ENCODE measurements at places on chromosomes 6 and 20.

- DNase-seq, result peak; percentile 84
These were observed at the start of gene HLA-DMB for GRCh38 chr6:32940656-32941213. HLA-DMB (minus strand) TSS chr6:32941028; CDS start chr6:32940807, 221 bp downstream.

GRCh38 chr6:56541030-56541600 is 101.6 kb downstream of the DST start:
- no peak for DNase-seq

DNA sequence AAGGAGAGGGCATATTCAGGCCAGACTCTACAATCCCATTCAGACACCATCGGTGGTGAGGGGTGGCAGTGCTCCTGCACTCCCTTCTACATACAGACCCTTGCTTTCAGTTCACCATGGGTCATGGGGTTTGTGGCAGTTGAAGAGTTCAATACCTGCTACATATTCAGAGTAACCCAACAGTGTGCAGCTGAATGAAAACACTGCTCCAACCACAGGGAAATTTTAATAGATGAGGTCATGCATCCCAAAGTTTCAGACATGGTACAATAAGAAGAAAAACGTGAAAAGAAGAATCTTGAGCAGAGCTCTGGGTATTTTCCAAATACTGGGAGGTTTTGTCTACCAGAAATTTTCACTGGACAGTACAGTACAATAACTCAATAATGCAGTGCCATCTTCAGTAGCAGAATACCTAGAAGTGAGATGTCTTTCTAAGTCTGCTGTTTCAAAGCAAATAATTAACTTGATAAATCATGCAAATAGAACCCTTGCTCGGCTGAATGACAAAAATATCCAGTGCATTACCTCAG is 162.1 kb downstream of the PTPRK start:
- no peak for DNase-seq

GRCh38 chr6:166333172-166333995 is 9.0 kb downstream of the SFT2D1 start:
- no peak for DNase-seq

- no peak for DNase-seq
These were observed 4.9 kb upstream of the TBXT start for GRCh38 chr6:166172546-166172945.

DNA sequence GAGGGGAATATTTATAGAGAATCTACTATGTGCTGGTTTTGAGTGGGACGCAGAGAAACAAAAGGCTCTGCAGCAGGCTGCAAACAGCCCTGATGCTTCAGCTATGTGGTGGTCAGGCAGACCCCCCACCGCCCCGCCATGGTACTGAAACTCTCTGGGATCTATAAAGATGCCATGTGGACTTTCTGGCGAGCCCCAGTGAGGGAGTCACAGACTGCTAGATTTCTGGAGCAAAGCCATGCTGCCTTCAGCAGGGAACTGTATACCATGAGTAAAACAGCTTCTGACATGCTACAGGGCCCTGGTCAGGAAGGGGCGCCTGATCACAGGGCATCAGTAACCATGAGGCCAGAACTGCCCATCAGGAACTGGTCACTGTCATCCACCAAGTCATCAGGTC is 19.2 kb upstream of the BPIFB1 start:
- no peak for DNase-seq

DNA sequence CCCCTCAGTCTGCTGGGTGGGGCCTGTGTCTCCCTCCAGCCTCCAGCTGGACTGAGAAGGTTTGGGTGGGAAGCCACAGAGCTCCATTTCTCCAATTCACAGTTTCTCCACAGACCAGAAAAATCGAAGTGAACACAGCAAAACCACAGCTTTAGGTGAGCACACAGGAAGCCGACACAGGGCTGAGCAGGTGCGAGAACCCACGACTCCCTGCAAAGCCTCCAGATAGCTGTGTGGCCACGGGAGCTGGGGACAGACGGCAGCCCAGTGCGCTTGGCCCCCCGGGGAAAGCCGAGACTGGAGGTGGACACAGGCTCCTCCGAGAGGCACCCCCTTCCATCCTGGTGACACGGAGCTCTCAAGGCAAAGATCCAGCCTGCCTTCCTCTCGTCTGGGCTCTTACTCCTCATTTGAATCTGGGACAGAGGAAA is 29.0 kb upstream of the MPC1 start:
- DNase-seq, result no peak

DNA sequence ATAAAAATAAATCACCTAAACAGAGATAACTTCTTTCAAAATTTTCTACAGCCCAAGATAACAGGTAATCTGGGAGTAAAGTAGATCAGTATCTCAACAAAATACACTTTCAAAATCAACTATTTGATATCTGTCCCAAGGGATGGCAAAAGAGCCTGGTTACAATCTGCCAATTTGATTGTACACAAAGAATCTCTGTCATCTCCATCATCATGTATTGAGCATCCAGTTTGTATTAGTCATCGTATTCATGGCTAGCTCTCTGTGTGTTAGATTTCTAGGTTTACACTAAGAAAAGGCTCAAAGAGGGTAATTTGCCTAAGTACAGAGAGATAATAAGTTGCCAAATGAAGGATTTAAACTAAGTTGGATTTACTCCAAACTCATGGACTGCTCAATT is 329.0 kb upstream of the NRSN1 start:
- no peak for DNase-seq

- no peak for DNase-seq
These were observed 224.2 kb upstream of the SSTR4 start for GRCh38 chr20:22810626-22811569.

DNA sequence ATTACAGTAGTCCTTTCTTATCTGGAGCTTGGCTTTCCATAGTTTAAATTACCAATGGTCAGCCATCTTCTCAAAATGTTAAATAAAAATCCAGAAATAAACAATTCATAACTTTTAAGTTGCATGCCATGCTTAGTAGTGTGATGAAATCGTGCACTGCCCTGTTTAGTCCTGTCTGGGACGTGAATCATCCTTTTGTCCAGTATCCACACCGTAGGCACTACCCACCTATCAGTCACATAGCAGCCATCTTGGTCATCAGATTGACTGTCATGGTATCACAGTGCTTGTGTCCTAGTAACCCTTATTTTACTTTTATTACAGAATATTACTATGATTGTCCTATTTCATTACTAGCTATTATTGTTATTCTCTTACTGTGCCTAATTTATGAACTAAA is 924.1 kb downstream of the EYS start:
- peak; percentile 10 for DNase-seq

DNA sequence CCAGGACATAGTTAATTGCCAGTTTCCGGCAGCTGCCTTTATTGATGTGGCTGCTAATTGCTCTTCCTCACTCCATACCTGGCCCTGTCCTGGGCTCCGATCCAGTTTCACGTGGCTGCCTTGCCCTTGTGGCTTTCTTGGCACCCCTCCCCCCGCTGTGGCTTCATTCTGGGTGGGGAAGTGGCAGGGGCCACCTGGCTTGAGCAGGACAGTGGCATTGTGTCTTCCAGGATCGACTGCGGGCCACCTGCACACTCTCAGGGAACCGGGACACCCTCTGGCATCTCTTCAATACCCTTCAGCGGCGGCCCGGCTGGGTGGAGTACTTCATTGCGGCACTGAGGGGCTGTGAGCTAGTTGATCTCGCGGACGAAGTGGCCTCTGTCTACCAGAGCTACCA is 10.8 kb downstream of the MAVS start:
- no peak for DNase-seq

- DNase-seq, result peak; percentile 20
These were observed 47.1 kb upstream of the ENTPD6 start for GRCh38 chr20:25148181-25148981.

DNA sequence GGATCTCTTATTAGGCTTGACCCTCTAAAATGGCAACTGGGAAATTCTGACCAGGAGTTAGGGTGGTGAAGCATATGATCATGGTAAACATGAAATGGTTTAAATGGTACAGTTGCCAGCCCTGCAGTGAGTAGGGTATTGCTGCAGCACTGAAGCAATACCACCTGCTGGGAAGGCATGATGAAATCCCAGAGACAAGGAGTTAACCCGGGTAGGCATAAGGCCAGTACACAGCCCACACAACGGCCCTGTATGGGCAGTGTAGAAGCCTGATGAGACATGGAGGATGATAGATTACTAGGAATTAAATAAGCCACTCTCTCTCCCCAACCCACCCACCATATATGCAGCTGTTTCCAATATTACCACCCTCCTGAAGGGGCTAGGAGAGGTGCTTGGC is 197.4 kb upstream of the MOCS1 start:
- no peak for DNase-seq

- DNase-seq, result no peak
These were observed 265.8 kb upstream of the PLCB4 start for GRCh38 chr20:8803065-8803464.

GRCh38 chr20:38599410-38599882 is 2.2 kb upstream of the ARHGAP40 start:
- peak; percentile 71 for DNase-seq

GRCh38 chr6:45712786-45713185 is 302.9 kb downstream of the CLIC5 start:
- no peak for DNase-seq

GRCh38 chr20:51695574-51696303 is 72.5 kb downstream of the ATP9A start:
- peak; percentile 28 for DNase-seq

- no peak for DNase-seq
These were observed 13.9 kb upstream of the ITPR3 start for GRCh38 chr6:33607126-33607783.

GRCh38 chr20:63227260-63227659 is 8.4 kb upstream of the BIRC7 start:
- DNase-seq, result no peak

- no peak for DNase-seq
These were observed 176.1 kb downstream of the ID4 start for GRCh38 chr6:20013066-20013861.

GRCh38 chr6:4904461-4905025 is 99.3 kb downstream of the RPP40 start:
- no peak for DNase-seq

DNA sequence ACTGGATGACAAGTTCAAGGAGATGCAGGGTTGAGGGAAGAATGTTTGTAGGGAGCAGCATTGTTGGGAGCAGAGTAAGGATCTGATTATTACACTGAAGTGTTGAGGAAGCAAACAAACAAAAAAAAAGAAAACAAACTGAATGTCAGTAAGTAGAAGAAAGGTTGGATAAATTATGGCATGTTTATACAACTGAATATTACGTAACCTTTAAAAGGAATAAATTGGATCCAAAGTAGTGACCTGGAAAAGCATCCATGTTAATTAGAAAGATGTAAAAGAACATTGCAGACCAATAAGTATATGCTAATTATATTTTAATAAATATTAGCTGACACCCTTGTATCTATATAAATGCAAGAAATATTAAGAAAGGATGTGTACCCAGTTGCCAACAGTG is 12.8 kb upstream of the TSPYL1 start:
- DNase-seq, result no peak

GRCh38 chr6:149468179-149468578 is 16.6 kb downstream of the ZC3H12D start:
- DNase-seq, result no peak

- DNase-seq, result no peak
These were observed at the start of gene WFDC2 for GRCh38 chr20:45469336-45470261. WFDC2 (plus strand) TSS chr20:45469753; CDS start chr20:45469782, 29 bp downstream.

DNA sequence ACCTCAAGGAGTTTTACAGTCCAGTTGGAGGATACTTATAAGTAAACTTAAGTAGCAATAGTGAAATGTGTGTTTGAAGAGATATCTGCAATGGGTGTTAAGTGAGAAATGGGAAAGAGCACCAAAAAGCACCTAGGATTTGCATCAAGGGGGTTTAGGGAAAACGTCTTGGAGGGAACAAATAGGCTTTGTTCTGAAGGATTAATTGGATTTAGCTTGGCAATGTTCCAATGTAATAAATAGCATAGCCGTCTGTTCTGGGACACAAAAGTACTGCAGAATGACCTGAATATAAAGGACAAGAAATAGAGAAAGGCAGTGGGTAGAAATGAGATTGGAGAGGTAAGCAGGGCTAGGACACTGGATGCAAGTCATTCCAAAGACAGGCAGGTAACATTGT is 2.8 kb upstream of the MYO6 start:
- no peak for DNase-seq

DNA sequence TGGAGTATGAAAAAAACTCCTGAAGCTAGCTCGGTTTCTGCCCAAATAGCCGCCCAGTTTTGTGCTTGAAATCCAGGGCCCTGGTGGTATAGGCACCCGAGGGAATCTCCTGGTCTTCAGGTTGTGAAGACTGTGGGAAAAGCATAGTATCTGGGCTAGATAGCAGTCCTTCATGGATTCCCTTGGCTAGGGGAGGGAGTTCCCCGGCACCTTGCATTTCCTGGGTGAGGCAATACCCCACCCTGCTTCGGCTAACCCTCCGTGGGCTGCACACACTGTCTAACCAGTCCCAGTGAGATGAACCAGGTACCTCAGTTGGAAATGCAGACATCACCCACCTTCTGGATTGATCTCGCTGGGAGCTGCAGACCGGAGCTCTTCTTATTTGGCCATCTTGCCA is 184.5 kb upstream of the SLC35B3 start:
- DNase-seq, result no peak

GRCh38 chr20:54013471-54013870 is 56.9 kb downstream of the BCAS1 start:
- no peak for DNase-seq

- DNase-seq, result no peak
These were observed 455.1 kb downstream of the CDC5L start for GRCh38 chr6:44842616-44843015.

GRCh38 chr20:25500880-25501351 is 84.4 kb downstream of the NINL start:
- DNase-seq, result no peak

- DNase-seq, result no peak
These were observed 198.9 kb downstream of the MTFR2 start for GRCh38 chr6:136051140-136051775.

DNA sequence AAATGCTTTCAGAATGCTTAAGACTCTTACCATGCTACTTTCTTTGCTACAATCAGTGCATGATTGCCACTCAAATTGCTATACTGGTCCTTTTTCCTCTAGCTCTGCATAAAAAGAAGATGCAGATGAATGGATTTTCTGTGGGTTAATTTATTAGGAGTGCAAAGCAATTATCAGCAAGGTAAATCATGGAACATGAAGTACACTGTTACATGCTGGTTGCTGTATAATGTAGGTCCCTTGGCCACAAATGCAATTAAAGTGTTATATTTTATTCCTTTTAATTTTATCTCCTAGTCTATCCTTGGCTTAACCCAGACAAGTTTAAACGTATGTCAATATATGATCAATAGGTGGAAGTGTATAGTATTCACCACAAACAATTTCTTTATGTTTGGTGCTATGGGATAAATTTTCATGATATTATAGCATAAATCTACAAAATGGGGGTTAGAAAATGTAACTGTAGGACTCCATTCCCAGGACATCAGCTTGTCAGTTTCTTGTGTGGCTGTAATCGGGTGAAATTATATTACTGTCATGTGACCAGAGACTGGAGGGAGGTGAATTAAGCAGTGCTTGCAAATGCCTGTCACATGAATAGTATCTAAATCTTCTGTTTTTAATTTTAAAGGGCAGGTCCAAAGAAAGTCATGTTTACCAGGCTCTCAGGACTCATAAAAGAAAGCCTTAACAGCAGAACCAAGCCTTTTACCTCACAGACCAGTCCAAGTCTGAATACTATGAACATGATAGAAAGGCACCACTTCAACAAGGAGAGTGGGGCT is 176.9 kb upstream of the ID4 start:
- no peak for DNase-seq

- DNase-seq, result no peak
These were observed 1.9 kb downstream of the RNF217 start for GRCh38 chr6:124963831-124964763.

GRCh38 chr6:24720131-24720603 is 1.2 kb upstream of the C6orf62 start:
- peak; percentile 38 for DNase-seq
